NCI-H69 (cell line): ENCODE measurements at places on chromosomes 2 and 18.

- no peak for DNase-seq
Observed at GRCh38 chr2:118123561-118124232, 35.4 kb downstream of the INSIG2 start.

DNA sequence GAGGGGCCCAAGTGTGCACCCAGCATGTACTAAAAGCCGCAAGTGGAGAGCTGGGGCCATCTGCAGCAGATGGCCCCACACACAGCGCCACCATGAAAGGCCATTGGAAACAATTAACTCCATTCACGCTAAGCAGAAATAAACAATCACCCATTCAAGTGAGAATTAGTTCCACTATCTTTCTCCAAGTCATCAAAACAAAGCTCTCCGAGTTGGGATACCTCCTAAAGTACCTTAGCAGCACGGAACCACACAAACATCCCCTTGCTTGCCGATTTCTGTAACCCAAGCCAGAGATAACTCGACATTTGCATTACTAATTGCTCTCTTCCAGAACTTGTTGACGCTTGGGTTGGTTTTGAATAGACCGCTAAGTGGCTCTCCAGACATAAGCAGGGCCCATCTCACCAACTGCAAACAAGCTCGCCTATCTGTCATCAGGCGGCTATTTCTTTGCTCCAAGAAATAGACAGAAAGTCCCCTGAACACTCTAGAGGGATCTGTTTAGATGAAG is 840.6 kb upstream of the SALL3 start:
- DNase-seq, result peak; percentile 43

GRCh38 chr18:50737127-50737526 is 82.7 kb downstream of the MRO start:
- DNase-seq, result no peak

GRCh38 chr18:2794159-2794558 is 52.6 kb upstream of the EMILIN2 start:
- peak; percentile 17 for DNase-seq

GRCh38 chr2:52874466-52875106 is 893.0 kb upstream of the CHAC2 start:
- no peak for DNase-seq

DNA sequence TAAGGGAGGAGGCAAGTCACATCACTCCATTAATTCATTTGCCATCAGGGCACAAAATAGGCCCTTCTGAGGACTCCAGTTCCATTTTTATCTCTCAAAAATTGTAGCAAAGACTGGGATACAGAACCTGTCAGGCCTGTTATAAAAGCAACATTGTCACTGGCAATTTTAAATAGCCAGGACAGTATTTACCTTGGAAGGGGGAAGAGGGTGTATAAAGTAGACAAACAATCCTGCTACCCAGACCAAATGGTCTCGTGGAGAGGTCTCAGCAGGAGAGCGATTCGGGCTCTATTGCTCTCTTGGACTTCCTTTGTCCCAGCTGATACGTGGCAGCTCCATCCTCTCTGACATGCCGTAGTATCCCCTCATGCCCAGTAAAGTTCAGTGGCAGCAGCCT is 740.3 kb upstream of the HS6ST1 start:
- DNase-seq, result peak; percentile 76

- peak; percentile 45 for DNase-seq
Observed at GRCh38 chr2:54579061-54579681, 123.0 kb downstream of the SPTBN1 start.

DNA sequence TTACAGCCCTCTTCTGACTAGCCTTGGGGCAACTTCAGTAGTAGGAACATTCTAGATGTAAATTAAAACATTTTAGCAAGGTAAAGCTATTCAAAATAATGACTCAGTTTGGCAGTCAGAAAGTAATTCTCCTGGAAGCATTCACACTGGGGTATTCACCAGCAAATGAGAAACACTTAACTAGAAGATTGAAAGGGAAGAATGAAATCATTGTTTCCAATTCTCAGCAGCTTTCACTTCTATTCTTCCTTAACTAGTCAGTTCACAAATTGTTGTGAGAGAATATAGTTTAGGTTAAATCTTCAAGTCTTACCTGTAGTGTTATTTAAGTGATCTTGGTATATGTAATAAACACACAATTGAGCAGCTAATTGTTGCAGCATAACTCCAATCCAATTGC is 1135.6 kb upstream of the FAM98A start:
- no peak for DNase-seq

GRCh38 chr2:74026687-74027241 is 42.1 kb downstream of the TET3 start:
- no peak for DNase-seq

- DNase-seq, result no peak
Observed at GRCh38 chr2:1675633-1676032, 68.7 kb downstream of the PXDN start.

- DNase-seq, result no peak
Observed at GRCh38 chr2:134452042-134452733, 198.3 kb downstream of the MGAT5 start.

DNA sequence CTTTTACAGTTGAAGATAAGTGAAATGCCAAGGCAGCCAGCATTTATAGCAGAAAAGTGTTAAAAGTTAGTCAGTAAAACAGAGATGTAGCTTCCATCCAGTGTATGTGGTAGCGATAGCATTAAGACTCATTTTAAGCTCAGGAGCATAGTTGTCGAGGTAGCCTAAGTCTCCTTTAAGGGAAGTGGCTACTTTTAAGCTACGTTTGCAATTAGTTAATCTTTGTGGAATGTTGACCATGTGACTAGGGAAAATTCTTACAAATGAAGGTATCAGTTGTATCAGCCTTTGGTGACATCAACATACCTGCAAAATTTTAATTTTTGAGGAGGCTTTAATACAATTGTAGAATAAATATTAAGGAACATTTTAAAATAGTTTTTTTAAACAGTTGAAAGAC is 61.9 kb downstream of the LHCGR start:
- no peak for DNase-seq
